Fibroblast of lung (primary cell): ENCODE measurements at places on chromosomes 12 and 14. TPM values are rescaled to one million over a fixed set of nuclear protein-coding genes. Genes with fewer than 3 reads are reported as not detected.
A peak's percentile ranks its signal among the peaks of the same experiment; 100 is the strongest.

GRCh38 chr14:23130871-23131270 is 11.8 kb upstream of the CEBPE start:
- no peak overlapping the region for H3K27ac ChIP-seq
- no peaks in the 10 kb centered on the region for H3K4me1 ChIP-seq

GRCh38 chr12:121893961-121894460 is 5.4 kb downstream of the PSMD9 start:
- peaks cover 17% of the 10 kb centered on the region for H3K4me1 ChIP-seq
- peak overlapping the region; percentile 34 for H3K27ac ChIP-seq
- no peak overlapping the region for H3K4me3 ChIP-seq
- peaks cover 10% of the 10 kb centered on the region for H3K36me3 ChIP-seq

GRCh38 chr14:105068818-105069217 is 3.6 kb upstream of the GPR132 start:
- H3K27me3 ChIP-seq, result no peaks in the 10 kb centered on the region
- H3K4me1 ChIP-seq, result peaks cover 6% of the 10 kb centered on the region
- no peak overlapping the region for H3K4me3 ChIP-seq
- no peak for DNase-seq
- no peak overlapping the region for H3K27ac ChIP-seq
- no peaks in the 10 kb centered on the region for H3K36me3 ChIP-seq

Gene DEGS2
- not detected in 2 replicates for polyA plus RNA-seq

DNA sequence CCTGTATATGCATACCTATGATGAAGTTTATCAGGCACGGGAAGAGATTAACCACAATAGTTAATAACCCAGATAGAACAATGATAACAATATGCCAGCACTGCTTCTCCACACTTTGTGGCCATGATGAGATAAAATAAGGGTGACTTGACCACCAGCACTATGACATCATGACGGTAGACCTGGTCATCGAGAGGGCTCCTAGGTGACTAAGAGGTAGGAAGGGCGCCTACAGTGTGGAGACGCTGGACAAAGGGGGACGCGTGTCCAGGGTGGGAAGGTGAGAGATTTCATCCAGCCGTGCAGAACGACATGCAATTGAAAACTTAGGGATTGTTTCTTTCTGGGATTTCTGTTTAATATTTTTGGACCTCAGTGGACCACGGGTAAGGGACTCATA is 221.8 kb upstream of the RTL1 start:
- no peak overlapping the region for H3K4me3 ChIP-seq
- H3K36me3 ChIP-seq, result no peaks in the 10 kb centered on the region
- H3K4me1 ChIP-seq, result no peaks in the 10 kb centered on the region
- H3K27me3 ChIP-seq, result no peaks in the 10 kb centered on the region
- no peak for DNase-seq
